Stimulated activated CD4-positive, alpha-beta T cell treated with anti-CD3 and anti-CD28 coated beads, Interleukin-4, amount 100 ng/mL, for 48 hours (primary cell): ENCODE measurements at places on chromosomes 16 and 17.

GRCh38 chr17:3905017-3905520 is 11.2 kb downstream of the P2RX1 start:
- no peak for DNase-seq

GRCh38 chr17:1713878-1714426 is 3.8 kb upstream of the TLCD2 start:
- DNase-seq, result no peak

DNA sequence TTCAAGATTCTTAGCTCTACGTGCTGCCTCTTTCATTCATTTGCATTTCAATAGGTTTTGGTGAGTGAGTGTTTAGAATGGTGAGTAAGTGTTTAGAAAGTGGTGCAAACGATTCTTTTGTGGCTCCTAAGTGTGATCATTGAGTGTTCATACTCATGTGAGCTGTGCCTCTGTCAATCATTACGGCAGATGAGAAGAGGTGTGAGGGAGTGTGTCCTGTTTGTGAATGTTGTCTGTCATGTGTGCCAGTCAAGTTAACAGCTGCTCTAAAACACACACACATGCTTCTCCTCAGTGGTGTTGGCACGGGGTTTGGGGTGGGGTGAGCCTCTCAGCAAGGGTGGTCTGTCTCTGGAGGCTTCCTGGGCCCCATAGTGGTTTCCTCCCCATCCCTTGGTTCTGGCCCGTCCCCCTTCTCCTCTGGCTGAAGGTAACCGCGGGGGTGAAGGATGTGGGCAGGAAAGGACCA is 11.4 kb downstream of the MYL4 start:
- DNase-seq, result no peak

DNA sequence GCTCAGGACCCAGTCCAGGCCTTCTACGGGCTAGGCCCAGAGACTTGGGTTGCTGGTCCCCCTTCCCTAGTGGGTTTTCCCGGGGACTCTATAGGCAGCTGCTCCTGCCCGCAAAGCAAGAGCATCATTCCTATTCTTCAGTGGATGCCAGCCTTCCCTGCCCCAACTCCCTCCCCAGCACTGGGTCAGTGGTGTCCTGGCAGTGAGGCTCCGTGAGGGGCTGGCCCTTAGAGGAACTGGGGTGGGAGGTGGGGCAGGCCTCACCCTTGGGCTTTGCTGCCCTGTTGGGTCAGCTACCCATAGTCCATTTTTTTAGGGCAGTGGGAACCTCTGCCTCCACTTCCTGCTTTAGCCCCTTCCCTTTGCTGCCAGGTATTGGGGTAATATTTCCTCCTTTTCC is 7.9 kb upstream of the PLEKHG4 start:
- DNase-seq, result no peak

DNA sequence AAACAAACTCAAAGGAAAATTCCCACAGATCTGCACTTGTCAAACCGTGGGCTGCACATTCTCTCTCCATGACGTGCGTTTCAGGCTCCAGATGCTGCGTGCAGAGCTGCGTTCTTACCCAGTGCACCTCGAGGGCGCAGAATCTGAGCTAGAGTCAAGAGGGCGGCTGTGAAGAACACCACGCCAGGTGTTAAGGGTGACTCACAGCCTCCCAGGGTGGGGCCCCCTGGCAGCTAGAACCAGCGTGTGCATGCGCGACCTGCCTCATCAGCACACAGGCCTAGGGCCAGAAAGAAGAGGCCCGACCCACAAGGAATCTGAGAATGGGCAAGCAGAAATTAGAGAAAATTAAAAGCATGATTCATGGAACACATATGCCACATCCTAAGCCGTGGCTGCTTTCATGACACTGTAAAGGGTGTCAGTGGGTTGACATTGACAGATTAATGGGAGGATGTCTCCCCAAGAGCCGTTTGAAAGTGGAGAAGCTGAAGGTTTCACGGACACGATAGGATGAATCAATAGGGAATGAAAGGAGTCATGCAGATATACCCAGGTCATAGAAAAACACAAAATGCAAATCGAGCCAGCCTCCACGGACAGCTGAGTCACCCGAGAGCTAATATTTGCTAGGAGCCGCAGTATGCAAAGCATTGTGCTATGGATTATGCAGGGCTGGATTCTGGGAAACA is 29.0 kb downstream of the MARCHF10 start:
- no peak for DNase-seq
